ENCODE measurements at places on chromosomes 7 and 10. TPM values are rescaled to one million over a fixed set of nuclear protein-coding genes. Genes with fewer than 3 reads are reported as not detected.

Gene CLCN1
- 0.06 TPM for total RNA-seq

Gene AMZ1
- total RNA-seq = 0.05 TPM

Gene SPDYE8
- total RNA-seq = not detected

Gene FZD8
- total RNA-seq = 0.15 TPM

Gene GJC3
- total RNA-seq = 0.48 TPM

Gene GPR26
- total RNA-seq = not detected

Gene STAG3
- 24.2 TPM for total RNA-seq

Gene MACC1
- total RNA-seq = 0.06 TPM

Gene GNGT1
- not detected for total RNA-seq

Data from activated CD4-positive, alpha-beta T cell treated with anti-CD3 and anti-CD28 coated beads, Interleukin-2, amount 10 ng/mL, durations not matched to agents 7 days and 5 days (primary cell).